Activated CD4-positive, alpha-beta T cell treated with anti-CD3 and anti-CD28 coated beads, Interleukin-2, amount 10 ng/mL, durations not matched to agents 24 days and 14 days (primary cell): ENCODE measurements at places on chromosomes 12 and 14. TPM values are rescaled to one million over a fixed set of nuclear protein-coding genes. Genes with fewer than 3 reads are reported as not detected.

MYH7 gene
- total RNA-seq, result not detected in 2 replicates

KIF5A gene
- total RNA-seq, result 1.8 and 2.4 TPM in 2 replicates

SLCO1B1 gene
- total RNA-seq, result not detected in 2 replicates

LTBR gene
- total RNA-seq, result 1.7 and 2.1 TPM in 2 replicates

ACRBP gene
- total RNA-seq, result 0.47 and 0.64 TPM in 2 replicates

SHMT2 gene
- 297 and 310 TPM in 2 replicates for total RNA-seq

NDUFA12 gene
- 111 and 116 TPM in 2 replicates for total RNA-seq

POTEG gene
- total RNA-seq, result not detected in 2 replicates

IL22 gene
- 2.4 and 3.1 TPM in 2 replicates for total RNA-seq

ABCC9 gene
- 0.02 TPM in 1 of 2 replicates, not detected in the other for total RNA-seq

KRT85 gene
- total RNA-seq, result not detected in 2 replicates

GALC gene
- total RNA-seq, result 7.3 and 9.3 TPM in 2 replicates

MRPL52 gene
- total RNA-seq, result 189 and 194 TPM in 2 replicates

LETMD1 gene
- 75.7 and 77.8 TPM in 2 replicates for total RNA-seq

LRP6 gene
- total RNA-seq, result 5.8 and 8.4 TPM in 2 replicates

CD63 gene
- 190 and 196 TPM in 2 replicates for total RNA-seq

KLRC2 gene
- total RNA-seq, result not detected in 2 replicates

STXBP6 gene
- not detected in 2 replicates for total RNA-seq

P2RX2 gene
- not detected in 2 replicates for total RNA-seq

NGB gene
- total RNA-seq, result not detected in 2 replicates

KRT81 gene
- total RNA-seq, result not detected in 2 replicates

MMP17 gene
- total RNA-seq, result 0.52 and 0.89 TPM in 2 replicates

SMCO2 gene
- total RNA-seq, result 1.1 and 1.4 TPM in 2 replicates

ARHGEF40 gene
- not detected in 2 replicates for total RNA-seq

RNU4-1 gene
- 2,196 and 2,563 TPM in 2 replicates for total RNA-seq

OTUB2 gene
- total RNA-seq, result 1.3 and 1.7 TPM in 2 replicates

FGD6 gene
- total RNA-seq, result 0.45 and 0.70 TPM in 2 replicates

GLIPR1L1 gene
- total RNA-seq, result not detected in 2 replicates

C12orf76 gene
- 21.3 and 25.1 TPM in 2 replicates for total RNA-seq

DCN gene
- total RNA-seq, result not detected in 2 replicates

KRT83 gene
- total RNA-seq, result not detected in 2 replicates

MIP gene
- not detected in 2 replicates for total RNA-seq

LRTM2 gene
- 0.05 and 0.16 TPM in 2 replicates for total RNA-seq

RNASE2 gene
- total RNA-seq, result not detected in 2 replicates
